Activated naive CD4-positive, alpha-beta T cell (primary cell): ENCODE measurements at places on chromosomes 12 and 14.

DNA sequence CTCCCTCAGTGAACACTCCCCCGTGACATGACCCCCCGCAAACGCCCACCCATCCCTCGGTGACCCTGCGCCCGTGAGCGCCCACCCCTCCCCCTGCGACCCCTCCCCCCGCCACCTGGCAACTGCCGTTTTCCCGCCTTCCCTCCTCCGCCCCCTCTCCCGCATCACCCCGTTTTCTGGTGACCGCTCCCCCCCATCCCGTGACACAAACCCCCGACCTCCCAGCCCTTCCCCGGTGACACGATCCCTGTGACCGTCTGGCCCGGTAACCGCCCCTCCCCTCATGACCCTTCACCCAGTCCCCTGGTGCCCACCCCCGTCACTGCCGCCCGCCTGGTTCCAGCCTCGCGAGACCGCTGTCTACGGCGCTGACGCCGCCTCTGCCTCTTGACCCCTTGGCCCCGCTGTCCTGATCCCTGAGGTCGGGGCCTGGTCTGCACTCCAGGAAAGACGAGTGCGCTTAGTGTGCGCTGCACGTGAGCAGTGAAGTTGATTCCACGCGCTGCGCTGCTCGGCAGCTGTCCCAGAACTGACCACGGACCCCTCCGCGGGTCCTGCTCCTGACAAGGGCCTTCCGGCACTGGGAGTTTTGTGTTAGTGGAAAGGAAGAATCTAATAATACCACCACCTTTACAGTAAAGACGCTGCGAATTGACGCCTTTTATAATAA, 59.4 kb downstream of the DDX51 start:
- DNase-seq, result no peak

- DNase-seq, result no peak
Observed at GRCh38 chr12:132423251-132423819, 66.6 kb upstream of the FBRSL1 start.

GRCh38 chr12:111455448-111456320, 50.0 kb downstream of the SH2B3 start:
- DNase-seq, result no peak

- no peak for DNase-seq
Observed at GRCh38 chr12:1011091-1011490, 20.1 kb downstream of the ERC1 start.

DNA sequence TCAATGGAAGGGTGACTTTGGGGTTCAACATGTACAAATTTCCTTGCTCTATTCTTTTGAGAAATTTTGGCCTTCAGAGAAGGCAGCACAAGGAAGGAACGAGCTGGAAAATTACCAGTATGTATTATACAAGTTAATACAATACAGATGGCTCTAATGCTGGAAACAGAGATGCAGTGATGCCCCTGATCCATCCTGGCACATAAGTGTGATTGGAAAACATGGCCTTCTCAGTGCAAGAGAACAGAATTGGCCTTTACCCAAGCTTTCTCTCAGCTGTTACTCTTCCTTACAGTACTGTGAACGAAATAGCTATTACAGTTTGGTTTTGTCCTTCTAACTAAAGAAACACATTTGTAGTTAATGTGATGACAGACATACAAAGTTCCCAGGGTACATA, 102.5 kb upstream of the GPHB5 start:
- DNase-seq, result no peak

DNA sequence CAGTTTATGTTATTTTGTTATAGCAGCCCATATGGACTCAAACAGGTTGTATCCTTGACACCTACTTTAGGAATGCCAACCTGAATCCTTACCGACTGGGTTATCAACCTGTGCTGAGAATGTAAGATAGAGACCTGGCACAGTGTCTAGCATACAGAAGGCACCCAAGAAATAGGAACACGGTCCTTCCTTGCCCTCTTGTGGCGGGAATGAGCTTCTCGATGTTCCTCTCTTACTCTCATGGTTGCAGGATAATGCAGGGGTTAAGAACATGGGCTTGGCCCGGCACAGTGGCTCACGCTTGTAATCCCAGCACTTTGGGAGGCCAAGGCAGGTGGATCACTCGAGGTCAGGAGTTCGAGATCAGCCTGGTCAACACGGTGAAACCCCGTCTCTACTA, 6.5 kb downstream of the C12orf43 start:
- DNase-seq, result no peak

DNA sequence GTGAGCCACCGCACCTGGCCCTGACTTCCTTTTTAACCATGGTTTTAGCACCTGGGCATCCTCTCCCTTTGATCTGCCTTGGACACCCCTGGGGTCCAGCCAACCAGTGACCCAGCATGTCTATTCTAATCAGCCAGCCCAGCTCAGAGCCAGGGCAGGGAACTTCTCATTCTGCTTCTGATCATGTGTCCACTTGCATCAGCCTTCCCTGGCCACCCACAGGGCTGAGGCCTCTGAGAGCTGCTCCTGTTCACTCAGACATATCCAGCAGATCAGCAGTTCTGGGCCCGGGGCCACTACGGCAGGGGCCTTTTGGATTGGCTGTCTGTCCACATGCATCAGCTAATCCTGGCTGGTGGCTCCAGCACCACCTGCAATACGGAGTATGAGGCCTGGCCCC, 117.9 kb upstream of the MAP1LC3B2 start:
- DNase-seq, result no peak

- DNase-seq, result no peak
Observed at GRCh38 chr12:114868995-114869834, 185.2 kb upstream of the TBX3 start.

GRCh38 chr12:119391673-119392072, 57.1 kb downstream of the CCDC60 start:
- no peak for DNase-seq

GRCh38 chr12:121138284-121138683, 5.6 kb downstream of the P2RX7 start:
- DNase-seq, result no peak

DNA sequence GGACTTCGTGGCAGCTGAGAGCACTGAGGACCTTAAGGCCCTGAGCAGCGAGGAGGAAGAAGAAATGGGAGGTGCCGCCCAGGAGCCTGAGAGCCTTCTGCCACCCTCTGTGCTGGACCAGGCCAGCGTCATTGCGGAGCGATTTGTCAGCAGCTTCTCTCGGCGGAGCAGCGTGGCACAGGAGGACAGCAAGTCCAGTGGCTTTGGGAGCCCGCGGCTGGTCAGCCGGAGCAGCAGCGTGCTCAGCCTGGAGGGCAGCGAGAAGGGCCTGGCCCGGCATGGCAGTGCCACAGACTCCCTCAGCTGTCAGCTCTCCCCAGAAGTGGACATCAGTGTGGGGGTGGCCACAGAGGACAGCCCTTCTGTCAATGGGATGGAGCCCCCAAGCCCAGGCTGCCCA, 37.0 kb downstream of the PLEKHG3 start:
- DNase-seq, result no peak

- no peak for DNase-seq
Observed at GRCh38 chr14:104229534-104230055, 91.2 kb downstream of the KIF26A start.

GRCh38 chr14:34007902-34008301, 57.0 kb upstream of the EGLN3 start:
- no peak for DNase-seq

DNA sequence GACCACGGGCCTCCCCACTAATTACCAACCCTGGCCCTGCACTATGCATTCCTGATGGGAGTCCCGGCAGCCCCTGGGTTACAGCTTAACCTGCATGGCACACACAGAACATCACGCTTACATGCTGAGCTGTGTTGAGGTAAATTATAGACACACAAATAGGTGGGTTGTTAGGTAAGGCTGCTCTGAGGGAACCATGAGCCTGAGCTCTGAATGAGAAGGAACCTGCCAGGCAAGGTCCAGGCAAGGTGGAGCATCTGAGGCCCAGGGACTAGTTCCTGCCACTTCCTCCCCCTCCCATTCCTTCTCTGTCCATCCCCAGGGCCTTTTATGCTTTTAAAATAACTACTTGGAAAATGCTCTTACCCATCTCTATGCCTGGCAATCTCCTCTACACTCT, 82.7 kb upstream of the ESRRB start:
- DNase-seq, result no peak

DNA sequence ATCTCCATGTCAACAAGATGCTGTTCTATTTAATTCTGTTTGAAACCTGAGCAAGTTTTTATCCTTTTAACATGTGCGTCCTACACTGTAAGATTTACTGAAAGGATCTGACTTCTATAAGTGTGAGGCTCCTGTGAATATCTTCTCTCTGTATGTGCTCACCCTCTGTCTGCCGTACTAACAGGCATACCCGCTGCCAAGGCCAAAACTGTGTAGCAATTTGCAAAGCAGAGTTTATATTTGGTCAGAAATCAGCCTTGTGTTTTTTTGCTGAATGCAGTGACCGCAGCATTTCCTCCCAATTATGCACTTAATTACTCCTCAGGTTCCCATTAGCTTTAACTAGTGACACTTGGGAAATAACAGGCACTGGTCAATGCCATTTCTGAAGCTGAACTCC, 12.3 kb downstream of the CHST11 start:
- no peak for DNase-seq

GRCh38 chr12:31407562-31407961, 81.6 kb upstream of the SINHCAF start:
- no peak for DNase-seq

DNA sequence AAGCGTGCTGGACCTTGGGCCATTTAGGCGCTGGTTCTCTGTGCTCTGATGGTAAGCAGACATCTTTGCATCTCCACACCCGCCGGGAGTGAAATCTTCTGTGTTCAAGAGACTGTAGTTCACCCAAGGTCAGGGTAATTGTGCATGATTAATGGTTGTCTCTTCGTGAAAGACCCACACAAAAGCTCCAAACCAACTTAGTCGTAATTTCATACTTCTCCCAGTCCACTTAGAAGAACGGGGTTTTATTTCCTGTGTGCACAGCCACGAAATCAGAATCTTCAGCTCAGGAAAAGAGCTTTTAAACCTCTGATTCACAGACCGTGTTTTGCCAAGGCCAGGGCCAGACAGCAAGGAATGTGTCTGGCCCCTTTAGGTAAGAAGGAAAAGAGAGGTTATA, 640.9 kb downstream of the MED13L start:
- DNase-seq, result no peak

DNA sequence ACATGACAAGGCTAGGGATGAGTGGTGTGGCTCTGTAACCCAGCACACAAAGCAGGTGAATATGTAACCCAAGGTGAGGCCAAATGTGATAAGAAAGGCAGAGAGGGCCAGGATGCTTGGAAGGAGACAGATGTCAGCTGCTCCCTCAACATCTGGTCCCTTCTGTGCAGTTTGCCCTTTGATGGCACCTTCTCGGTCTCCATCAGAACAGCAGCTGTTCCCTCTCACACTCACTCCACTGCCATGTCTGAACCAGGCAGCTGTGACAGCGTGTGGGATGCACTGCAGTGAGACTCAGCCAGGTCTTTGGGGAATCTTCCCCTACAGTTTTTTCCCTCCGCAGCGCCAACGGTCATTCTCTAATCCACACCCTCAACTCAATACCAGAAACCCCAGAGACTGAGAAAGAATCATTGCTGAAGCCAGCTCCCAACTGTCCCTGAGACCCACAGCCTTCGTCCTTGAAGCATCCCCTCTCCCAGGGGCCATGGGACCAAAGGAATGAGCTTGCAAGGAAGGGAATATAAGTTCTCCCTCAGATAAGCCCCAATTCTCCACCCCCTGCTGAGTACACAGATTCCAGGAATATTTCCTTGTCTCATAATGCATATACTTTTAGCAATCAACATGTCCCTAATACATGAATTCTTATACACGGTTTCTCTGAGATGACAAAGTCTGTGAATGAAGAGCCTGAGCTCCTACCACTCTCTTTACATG, 230.0 kb downstream of the GLT1D1 start:
- DNase-seq, result no peak

DNA sequence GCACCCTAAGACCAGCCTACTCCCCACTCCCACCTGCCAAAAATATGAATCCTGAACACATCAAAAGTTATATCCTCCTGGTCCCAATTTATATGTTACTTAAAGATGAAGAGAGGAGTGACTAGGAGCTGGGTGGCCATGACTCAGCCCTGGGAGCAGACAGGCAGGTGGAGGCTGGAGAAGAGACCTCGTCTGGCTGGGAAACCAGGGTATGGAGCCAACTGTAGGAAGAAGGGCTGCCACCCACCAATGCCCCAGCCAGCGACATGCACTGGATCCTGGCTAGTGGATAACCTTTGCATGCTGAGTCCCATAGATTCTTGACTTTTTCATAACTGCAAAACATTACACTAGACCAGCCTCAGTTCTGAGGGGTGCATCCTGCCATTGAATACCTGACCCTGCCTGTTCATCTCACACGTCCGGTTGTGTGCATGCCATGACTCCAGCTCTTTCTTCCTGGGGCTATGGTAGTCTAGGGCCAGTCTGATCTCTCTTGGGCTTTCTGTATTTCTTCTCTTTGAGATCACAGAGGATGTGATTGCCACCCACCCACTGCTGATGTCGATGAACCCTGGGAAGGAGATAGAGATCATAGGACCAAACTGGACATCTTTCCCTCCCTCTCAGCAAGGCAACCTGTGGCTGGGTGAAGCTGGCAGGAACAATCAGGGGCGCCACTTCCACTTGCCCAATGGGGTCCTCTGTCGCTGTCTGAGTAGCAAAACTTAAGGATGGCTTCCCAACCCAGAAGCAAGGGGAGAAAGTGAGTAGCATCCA, 69.6 kb upstream of the DDX11 start:
- DNase-seq, result no peak

DNA sequence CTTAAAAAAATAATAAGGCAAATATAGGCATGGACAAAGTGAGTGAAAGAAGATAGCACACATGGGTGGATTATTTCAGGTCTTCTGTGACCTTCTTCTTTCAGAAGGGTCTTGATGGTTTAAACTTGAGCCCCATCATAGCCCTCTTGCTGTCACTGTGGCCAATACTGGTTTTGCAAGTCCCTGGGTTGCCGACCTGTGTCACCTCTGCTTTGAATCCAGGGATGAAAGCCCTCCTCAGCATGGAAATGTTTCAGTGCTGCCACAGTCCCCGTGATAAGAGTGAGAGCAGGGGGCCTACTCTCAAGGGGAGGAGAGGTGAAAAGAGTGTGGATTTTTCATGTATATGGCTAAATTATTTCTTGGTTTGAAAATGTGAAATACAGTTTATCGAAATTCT, 30.2 kb upstream of the ATF1 start:
- no peak for DNase-seq

- no peak for DNase-seq
Observed at GRCh38 chr12:106717673-106718072, 56.8 kb upstream of the RIC8B start.

- DNase-seq, result no peak
Observed at GRCh38 chr14:55771242-55771981, 191.4 kb downstream of the KTN1 start.

DNA sequence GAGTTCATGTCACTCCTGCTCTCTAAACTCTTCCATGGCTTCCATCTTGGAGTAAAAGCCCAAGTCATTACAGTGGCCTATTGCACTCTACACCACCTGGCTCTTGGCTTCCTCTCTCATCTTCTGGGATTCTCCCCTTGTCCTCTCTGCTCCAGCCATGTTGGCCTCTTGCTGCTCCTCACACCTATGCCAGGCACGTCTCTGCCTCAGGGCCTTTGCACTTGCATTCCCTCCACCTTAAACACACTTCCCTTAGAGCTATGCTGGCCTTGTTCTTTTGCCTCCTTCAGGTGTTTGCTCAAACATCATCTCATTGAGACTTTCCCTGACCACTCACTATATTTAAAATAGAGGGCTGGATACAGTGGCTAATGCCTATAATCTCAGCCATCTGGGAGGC, 23.3 kb upstream of the RPH3A start:
- DNase-seq, result no peak

GRCh38 chr12:29639893-29640495, 142.5 kb upstream of the OVCH1 start:
- DNase-seq, result no peak

GRCh38 chr12:92416385-92416812, 270.8 kb upstream of the BTG1 start:
- no peak for DNase-seq

GRCh38 chr12:969821-970220, 20.3 kb upstream of the RAD52 start:
- DNase-seq, result no peak
